ENCODE measurements at places on chromosomes 7 and 10.

DNA sequence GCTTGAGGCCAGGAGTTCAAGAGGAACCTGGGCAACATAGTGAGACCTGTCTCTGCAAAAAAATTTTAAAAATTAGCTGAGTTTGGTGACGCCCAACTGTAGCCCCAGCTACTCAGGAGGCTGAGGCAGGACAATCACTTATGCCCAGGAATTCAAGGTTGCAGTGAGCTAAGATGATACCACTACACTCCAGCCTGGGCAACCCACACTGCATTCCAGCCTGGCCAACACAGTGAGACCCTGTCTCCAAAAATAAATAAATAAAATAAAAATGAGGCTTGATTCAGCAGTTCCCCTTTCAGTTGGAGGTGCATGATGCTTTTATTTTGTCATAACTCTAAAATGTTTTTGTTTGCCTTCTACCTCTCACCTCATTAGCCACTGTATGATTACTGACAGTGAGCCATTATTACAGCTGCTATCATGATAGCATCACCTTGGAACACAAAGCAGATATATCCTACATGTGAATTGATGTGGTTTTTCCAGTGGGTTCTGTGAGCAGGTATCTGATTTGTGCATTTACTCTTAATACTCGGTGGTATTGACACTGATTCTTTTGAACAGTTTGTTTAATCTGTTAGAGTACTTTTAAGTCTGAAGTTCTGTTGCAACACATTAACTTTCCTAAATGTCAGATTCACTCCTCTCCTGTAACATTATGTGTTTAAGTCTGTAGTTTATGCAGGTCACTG is 49.1 kb downstream of the ARID5B start:
- no peak for DNase-seq

- no peak for DNase-seq
Measured at GRCh38 chr7:20299647-20300312, 30.9 kb upstream of the ITGB8 start.

- peak; percentile 84 for DNase-seq
Measured at GRCh38 chr7:6271060-6271658, 1.3 kb downstream of the CYTH3 start.

- no peak for DNase-seq
Measured at GRCh38 chr7:14905764-14906163, 3.2 kb upstream of the DGKB start.

GRCh38 chr10:74113546-74113945 is 37.1 kb downstream of the AP3M1 start:
- DNase-seq, result no peak

- DNase-seq, result peak; percentile 82
Measured at GRCh38 chr10:132685101-132685891, 100.7 kb downstream of the NKX6-2 start.

DNA sequence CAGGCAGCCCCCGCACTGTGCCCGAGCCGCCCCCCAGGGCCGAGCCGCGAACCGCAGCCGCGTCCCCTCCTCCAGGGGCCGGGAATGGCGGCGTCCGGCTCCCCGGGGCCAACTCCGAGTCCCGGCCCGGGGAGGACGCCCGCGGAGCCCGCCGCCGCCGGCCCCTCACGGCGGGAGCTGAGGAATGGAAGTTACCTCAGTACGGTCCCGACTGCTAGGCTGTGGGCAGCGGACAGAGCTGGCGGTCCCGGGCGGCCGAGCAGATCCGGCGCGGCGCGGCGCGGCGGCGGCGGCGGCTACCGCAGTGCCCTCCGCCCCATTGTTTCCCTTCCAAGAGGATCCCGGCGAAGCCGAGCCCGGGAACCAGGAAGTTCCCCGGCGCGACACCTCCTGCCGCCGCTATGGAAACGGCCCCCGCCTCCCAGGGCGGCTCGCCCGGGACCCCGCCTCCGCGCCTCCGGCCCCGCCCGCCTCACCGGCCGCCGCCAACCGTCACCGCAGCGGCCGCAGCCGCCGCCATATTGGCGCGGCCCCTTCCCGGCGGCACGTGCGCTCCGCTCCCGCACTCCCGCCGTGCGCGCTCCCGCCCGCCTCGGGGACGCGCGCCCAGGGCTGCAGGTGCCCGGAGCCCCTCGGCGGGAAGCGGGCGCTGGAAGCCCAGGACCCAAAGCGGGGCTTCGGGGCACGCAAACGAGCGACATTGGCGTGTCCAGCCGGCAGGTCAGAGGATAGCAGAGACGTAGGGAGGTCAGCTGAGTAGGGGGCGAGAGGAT is at the start of gene USP6NL:
TSS of gene USP6NL (minus strand) at position 403 of the 773 bp plus-strand sequence. CDS start 14,016 bp downstream, outside the sequence.
- DNase-seq, result peak; percentile 82

- peak; percentile 76 for DNase-seq
Measured at GRCh38 chr7:4745971-4746919, 29.2 kb upstream of the AP5Z1 start.

- no peak for DNase-seq
Measured at GRCh38 chr10:51302316-51302715, 228.0 kb downstream of the PRKG1 start.

GRCh38 chr7:15524077-15524476 is 37.7 kb downstream of the AGMO start:
- DNase-seq, result no peak

DNA sequence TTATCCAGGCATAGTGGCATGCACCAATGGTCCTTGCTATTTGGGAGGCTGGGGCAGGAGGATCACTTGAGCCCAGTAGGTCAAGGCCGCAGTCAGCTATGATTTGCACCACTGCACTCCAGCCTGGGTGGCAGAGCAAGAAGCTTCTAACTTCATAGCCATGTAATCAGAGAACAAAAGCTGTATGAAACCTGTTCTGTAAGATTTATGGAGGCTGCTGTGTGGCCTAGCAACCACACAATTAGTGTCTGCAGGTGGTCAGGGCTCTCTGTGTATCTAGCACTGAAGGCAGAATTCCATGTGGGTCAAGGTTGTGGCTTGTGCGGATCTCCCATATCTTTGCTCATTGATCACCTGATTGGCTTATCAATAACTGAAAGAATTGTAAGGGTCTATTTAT is 221.5 kb upstream of the FOXK1 start:
- no peak for DNase-seq

DNA sequence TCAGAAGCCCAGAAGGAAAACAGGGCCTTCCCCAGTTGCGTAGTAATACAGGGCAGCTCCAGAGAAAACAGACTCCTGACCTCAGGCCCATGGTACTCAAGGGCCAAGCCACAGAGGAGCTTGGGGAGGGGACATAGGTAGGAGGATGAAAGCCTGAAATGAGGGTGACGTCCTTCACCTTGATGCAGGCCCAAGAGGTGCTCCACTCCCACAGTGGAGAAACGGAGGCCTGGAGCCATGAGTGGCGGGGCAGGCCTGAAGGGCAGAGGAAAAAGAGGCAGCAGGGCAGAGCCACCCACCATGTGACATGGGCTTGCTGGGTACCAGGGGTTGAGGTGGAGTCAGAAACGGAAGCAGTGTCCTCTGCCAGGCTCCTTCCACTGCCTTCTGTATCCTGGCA is 83.0 kb downstream of the C10orf105 start:
- DNase-seq, result no peak

GRCh38 chr7:16649196-16649595 is 3.2 kb downstream of the BZW2 start:
- DNase-seq, result no peak

DNA sequence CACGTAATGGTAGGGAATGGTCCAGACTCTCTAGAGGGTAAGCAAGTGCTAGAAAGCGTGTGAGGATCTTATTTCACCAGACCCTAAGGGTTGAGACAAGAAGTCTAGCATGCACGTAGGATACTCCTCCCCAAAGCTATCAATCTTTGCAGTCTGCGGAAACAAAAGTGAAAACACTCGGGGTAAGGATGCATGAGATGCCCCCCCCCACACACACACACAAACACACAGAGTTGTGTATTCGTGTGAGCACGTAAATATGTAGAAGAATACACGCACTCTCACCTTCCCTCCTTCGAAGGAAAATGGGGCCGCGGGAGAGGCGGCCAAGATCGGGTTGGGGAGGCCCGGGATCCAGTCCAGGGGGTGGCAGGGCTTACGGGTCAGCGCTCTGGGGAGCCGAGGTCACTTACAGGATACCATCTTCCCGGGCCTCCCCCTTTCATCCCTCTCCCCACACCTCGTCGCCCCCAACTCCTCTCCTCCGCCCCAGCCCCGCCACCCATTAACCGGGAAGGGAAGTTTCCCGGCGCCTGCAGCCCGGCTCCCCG is 455 bp downstream of the CUL2 start:
- DNase-seq, result peak; percentile 19

DNA sequence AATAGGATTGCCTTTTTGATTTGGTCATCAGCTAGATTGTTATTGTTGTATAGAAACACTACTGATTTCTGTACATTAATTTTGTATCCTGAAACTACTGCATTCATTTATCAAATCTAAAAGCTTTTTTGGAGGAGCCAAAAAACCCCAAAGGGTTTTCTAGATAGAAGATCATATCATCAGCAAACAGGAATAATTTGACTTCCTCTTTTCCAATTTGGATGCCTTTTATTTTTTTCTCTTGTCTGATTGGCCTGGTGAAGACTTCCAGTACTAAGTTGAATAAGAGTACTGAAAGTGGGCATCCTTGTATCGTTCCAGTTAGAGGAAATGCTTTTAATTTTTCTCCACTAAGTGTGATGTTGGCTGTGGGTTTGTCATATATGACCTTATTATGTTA is 10.6 kb upstream of the ENTPD7 start:
- no peak for DNase-seq

- no peak for DNase-seq
Measured at GRCh38 chr10:132827423-132827789, 41.5 kb upstream of the NKX6-2 start.

DNA sequence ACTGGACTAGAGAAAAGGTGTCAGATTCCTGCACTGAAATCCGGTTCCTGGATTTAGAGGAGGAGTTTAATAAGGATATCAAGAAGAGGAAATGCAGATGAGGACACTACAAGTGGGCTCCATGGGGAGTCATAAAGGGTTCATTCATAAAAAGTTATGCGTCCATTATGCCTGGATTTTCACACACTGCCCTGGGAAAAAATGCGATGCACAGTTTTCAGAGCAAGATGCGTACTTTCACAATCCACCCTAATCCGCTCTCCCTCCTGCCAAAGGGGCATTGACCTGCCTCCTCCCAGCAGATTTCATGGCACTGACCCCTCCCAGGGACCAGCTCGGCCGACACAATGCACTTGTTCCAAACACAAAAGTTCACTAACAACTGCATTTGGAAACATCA is 42.2 kb upstream of the OPALIN start:
- DNase-seq, result no peak

DNA sequence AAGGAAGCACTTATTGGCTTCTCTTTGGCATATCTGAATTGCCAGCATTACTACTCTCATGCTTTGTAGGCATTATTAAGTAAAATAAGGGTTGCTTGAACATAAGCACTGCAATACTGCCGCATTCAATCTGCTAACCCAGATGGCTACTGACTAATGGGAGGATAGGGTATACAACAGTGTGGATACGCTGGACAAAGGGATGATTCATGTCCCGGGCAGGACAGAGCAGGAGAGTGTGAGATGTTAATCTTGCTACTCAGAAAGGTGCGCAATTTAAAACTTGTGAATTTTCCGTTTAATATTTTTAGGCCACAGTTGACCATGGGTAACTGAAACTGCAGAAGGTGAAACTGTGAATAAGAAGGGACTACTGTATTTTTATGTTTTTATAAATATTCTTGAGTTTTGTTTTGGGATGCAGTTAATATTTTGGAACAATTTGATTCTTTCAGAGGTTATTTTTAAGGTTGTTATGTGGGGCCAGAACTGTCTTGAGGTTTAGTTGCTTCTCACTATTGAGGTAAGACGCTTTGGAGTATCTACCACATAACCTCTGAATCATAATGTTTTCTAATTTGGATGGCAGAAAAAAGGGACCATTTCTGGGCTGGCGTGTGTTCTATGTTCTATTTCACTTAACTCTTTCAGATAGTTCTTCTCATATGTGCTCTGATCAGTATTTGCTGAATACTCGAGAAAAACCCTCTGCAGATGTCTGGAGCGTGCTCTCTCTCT is 75.7 kb upstream of the SYPL1 start:
- DNase-seq, result no peak

- peak; percentile 20 for DNase-seq
Measured at GRCh38 chr7:23117841-23118240, 12.3 kb downstream of the KLHL7 start.

DNA sequence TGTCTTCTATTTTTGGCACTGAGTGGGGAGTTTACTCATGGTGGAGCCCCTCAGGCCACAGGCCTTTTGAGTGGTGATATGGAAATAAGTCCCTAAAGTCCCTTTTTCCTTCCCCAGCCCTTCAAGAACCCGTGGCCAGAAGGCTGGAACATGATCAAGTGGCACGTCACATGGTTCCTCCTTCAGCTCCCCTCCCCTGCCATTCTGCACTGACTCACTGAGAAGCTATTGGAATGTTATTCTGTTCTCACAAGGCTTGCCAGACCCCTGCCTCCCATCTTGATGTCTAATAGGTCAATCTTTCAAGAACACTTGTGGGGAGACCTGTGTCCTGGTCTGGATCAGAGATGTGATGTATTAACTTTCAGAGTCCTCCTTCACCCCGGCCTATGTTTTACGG is 279.8 kb downstream of the SEC23IP start:
- no peak for DNase-seq

- DNase-seq, result no peak
Measured at GRCh38 chr7:150954201-150954985, 23.7 kb downstream of the KCNH2 start.

DNA sequence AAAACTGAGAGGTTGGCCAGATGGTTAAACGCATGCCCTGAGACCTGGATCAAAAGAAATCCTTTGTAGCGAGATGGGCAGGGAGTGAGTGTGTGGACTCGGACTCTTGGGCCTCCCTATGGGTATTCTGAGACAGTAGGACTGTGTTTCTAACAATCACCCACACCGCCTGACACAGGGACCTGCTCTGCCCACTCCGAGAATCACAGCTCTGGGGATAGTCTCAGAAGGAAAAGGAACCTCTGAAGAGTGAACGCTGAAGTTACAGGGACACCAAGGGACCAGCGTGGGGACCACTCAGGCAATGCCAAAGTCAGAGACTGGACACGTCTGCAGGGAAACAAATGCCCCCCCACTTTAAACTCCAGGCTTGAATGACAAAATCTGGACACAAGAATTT is 242.1 kb upstream of the TCERG1L start:
- no peak for DNase-seq

GRCh38 chr7:69635555-69636185 is 37.4 kb downstream of the AUTS2 start:
- DNase-seq, result no peak

Data from H54 (cell line).